ENCODE measurements at places on chromosomes 11 and 22.

GRCh38 chr22:27756212-27756660, 45.3 kb downstream of the MN1 start:
- DNase-seq: no peak

DNA sequence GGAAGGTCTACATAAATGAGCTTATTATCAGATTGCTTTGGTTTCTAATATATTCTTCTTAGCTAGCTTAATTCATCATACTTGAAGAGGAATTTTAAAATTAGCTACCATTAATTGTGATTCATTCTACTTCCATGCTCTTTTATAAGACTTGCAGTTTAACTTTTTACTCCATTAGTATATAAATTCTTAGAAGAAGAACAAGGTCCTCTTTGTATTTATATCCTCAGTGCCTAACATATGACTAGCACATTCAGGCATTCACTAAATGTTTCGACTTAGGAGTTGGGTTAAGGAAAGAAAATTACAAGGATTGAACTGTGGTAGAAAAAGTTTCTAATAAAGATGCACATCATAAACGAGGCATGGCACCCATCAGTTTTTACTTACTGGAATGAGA, 1135.5 kb downstream of the JRKL start:
- DNase-seq: no peak

DNA sequence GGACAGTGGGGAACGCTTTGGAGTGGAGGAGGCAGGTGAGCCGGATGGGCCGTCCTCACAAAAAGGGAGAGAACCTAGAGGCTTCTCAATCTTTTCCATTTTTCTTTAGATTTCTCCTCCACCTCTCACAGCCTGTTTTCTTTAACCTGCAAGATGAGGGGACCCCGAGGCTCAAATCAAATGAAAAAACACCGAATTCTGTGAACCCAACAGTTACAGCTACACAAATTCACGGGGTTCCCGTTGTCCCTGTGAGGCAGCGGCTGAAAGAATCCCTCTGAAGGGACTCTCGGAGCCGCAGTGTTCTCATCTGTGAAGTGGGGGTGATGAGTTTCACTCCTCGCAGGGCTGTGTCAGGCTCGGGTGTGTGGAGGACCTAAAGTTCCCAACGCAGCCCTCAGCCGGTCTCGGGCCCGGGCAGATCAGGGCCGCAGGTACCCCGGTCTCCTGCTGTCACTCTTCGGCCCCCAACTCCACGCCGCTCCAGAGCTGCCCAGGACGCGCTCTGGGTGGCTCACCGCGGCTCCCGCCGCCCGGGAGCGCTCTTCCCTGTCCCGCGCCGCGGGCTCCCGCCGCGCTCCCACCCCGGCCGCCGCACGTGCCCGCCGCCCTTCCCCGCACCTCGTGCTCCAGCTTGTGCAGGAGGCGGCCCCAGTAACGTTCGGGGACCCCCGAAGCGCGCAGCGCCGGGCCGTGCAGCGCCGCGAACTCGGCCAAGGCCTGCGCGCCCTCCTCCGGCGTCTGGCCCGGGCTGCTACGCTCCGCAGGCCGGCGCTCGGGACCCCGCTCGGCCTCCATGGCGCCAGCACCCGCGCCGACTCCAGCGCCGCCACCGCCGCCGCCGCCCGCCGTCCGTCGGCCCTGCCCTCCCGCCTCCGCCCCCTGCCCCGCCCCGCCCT, at the start of gene TTLL12:
TSS of gene TTLL12 (minus strand) at position 863 of the 899 bp plus-strand sequence. CDS start at position 798, 65 bp downstream.
- peak; percentile 62 for DNase-seq

DNA sequence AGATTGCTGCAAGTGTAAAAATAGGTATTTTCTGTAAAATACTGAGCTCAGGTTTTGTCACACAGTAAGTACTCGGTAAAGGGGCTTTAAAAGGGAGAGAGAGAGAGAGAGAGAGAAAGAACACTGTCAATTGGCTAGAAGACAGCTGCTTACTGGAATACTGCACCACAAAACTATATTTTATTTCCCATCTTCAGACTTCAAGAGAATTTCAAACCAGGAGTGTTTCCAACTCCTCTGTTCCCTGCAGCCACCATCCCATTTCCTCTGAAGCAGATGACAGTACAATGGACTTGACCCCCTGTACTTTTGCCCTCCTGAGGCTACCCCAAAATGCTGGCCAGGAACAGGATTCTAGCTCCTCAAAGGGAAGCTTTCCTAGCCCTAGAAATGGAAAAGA, 89.7 kb downstream of the RELT start:
- no peak for DNase-seq

DNA sequence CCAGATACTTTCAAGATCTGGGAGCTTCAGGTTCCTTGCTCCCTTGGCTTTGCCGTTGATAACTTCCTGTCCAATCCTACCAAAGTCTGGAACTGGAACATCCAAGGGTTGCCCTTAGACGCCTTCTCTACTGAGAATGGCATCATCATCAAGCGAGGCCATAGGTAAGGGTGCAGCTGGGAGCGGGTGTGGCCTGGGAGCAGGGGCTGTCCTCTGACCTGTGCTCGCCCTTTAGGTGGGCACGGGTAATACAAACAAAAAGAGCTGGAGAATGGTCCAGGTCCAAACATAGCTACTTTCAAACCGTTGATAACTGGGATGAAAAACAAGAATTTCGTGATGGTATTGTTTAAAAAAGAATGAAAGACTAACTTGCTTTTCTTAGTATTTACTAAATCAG, 25.0 kb downstream of the CASP12 start:
- DNase-seq: no peak

GRCh38 chr22:25029181-25029580, 76.7 kb downstream of the KIAA1671 start:
- no peak for DNase-seq

- no peak for DNase-seq
Measured at GRCh38 chr22:32075997-32076760, 33.1 kb downstream of the SLC5A1 start.

- DNase-seq: no peak
Measured at GRCh38 chr11:61007956-61008896, 36.7 kb downstream of the CD6 start.

DNA sequence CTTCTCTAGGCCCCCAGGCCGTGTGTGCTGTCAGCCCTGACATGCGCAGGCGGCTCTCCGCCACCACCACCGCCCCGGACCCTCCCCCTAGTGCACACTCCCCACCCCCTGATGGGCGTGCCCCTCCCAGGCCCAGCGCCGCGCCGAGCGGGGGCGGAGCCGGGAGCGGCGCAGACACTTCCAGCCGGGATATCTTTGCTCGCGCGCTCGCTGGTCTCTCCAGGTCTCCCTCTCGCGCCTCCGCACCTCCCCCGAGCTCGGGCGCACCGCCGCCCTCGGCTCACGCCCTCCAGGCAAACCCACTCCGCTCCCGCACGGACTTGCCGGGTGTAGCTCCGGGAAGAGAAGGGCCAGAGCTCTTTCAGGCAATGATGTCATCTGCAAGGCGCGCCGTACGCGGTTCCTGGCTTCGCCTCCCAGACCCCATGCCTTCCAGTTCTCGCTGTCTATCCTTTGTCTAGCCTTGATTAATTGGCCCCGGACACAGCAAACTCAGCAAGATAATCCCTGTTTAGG, at the start of gene SCN3B:
TSS of gene SCN3B (minus strand) at position 59 of the 516 bp plus-strand sequence. CDS start 823 bp downstream, outside the sequence.
- DNase-seq: peak; percentile 42

Data from SJSA1 (cell line).